Adipocyte (in vitro differentiated cells): ENCODE measurements at places on chromosomes 6 and 20.

- DNase-seq: peak; percentile 64
Observed at GRCh38 chr20:25389401-25389857, 1.2 kb downstream of the ABHD12 start.

- no peak for DNase-seq
Observed at GRCh38 chr20:46791722-46792416, 82.4 kb downstream of the SLC2A10 start.

- no peak for DNase-seq
Observed at GRCh38 chr20:36496707-36497669, 44.3 kb upstream of the MYL9 start.

- DNase-seq: no peak
Observed at GRCh38 chr20:21291026-21291425, 12.1 kb upstream of the XRN2 start.

DNA sequence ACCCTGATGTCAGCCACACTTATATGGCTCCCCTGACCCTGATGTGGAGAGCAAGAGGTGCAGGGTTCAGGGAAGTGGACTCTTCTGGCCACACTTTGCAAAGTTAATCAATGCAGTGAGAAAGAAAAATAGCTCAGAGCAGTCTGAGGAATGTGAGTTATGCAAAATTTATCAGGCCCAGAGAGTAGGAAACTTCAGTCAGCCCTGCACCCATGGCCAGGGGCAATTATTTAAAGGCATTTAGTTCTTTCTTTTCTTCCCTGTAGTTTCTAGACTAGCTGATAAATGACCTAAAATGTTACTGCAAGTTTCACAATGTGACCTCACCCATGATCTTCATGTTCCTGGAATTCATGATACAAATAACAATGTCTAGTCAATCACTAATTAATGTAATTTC, 143.7 kb upstream of the GGTLC1 start:
- DNase-seq: peak; percentile 33

GRCh38 chr6:99137314-99137713, 189.6 kb upstream of the FBXL4 start:
- no peak for DNase-seq

- no peak for DNase-seq
Observed at GRCh38 chr6:91606148-91606901, 1019.5 kb upstream of the MAP3K7 start.

GRCh38 chr20:46552460-46553420, 2.3 kb upstream of the OCSTAMP start:
- DNase-seq: no peak

- DNase-seq: no peak
Observed at GRCh38 chr6:41352396-41352795, 17.0 kb downstream of the NCR2 start.

- no peak for DNase-seq
Observed at GRCh38 chr20:25290646-25291431, 43.0 kb downstream of the PYGB start.

- no peak for DNase-seq
Observed at GRCh38 chr6:15207923-15208322, 37.9 kb upstream of the JARID2 start.

DNA sequence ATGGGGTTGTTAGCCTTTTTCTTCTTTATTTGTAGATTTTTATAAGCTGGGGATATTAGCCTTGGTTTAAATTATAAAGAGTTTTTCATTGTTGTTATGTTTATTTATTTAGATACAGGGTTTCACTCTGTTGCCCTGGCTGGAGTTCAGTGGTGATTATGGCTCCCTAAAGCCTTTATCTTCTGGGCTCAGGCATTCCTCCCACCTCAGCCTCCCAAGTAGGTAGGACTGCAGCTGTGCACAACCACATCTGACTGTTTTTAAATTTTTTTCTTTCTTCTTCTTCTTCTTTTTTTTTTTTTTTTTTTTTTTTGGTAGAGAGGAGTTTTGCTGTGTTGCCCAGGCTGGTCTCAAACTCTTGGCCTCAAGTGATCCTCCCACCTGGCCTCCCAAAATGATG, 80.9 kb downstream of the UBE3D start:
- DNase-seq: no peak

DNA sequence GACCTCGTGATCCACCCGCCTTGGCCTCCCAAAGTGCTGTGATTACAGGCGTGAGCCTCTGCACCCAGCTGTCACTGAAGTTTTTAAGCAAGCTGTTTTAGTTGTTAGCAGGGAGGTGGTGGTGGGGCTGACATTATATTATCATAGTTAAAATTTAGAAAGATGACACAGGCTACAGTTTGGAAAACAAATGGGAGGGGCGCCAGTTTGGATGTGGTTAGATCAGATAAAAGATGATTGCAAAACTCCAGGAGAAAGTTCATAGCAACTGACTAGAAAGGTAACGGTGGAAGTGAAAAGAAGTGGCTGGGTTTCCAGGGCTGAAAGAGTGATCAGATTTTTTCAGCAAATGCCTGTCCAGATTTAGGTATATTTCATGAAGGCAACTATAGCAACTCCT, 311.9 kb upstream of the CITED2 start:
- peak; percentile 43 for DNase-seq

GRCh38 chr20:63014710-63015109, 7.9 kb upstream of the BHLHE23 start:
- DNase-seq: no peak

GRCh38 chr20:4809707-4810106, 88.0 kb downstream of the PRND start:
- DNase-seq: no peak

DNA sequence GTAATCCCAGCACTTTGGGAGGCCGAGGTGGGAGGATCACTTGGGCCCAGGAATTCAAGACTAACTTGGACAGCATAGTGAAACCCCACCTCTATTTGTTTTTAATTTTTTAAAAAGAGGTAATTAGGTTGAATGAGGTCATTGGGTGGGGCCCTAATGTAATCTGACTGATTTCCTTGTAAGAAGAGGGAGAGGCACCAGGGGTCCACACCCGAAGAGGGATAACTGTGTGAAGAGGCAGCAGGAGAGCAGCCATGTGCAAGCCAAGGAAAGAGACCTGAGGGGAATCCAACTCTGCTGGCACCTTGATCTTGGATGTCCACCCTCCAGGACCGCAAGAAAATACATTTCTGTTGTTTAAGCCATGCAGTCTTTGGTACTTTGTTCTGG, 63.4 kb downstream of the QRSL1 start:
- DNase-seq: no peak

- no peak for DNase-seq
Observed at GRCh38 chr6:15256538-15257271, 10.8 kb downstream of the JARID2 start.

- no peak for DNase-seq
Observed at GRCh38 chr6:106086814-106087175, 659 bp downstream of the PRDM1 start.

DNA sequence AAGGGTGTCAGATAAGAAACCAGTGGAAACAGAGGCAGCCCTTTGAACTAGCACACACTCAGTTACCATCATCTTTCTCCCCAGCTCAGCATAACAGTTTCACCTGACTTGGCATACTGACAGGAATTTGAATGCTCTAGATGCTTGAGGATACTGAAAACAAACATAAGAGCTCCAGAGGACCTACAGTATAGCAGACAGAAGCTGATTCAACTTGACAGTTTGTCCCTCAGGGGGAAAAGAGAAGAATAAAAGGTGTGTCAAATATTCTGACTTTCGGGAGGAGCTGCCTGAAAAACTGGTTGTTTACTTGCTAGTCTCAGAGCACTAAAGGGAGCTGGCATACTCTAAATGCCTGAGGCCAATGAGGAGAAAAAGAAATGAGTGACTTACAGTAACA, 35.1 kb downstream of the EYS start:
- DNase-seq: no peak

GRCh38 chr6:135235716-135236115, 54.6 kb downstream of the MYB start:
- DNase-seq: no peak

DNA sequence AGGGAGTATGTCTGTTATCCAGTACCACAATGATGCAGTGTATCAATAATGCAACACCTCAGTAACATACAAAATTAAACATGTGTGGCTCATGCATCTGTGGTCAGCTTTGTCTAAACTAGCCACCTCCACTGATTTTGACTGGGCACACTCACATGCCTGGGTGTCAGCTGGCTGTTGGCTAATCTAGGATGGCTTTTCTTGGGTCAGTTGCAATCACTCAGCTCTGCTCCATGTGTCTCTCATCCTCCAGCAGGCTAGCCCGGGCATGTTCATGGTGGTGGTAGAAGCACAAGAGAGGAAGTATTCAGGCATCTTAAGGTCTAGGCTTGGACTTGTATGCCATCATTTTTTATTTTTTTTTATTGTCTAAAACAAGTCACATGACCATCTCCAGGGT, 59.3 kb upstream of the JAG1 start:
- DNase-seq: no peak

DNA sequence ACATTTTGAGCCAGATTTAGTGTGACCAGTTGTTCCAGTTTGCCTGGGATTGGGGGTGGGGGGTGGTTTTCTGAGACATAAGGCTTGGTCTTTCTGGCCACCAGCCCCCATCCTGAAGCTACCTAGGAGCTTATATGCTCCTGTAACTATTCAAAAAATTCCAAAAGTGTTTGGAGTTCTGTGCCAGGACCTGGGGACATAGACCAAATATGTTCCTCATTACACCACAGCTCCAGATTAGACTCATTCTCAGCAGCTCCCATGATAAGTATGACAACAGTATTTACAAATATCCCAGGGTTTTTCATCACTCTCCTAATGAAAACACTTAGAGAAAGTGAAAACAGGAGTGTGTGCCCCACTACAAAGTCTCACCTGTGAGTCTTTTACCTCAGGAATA, 37.8 kb upstream of the RNF144B start:
- DNase-seq: peak; percentile 26
